Stimulated activated CD4-positive, alpha-beta T cell treated with anti-CD3 and anti-CD28 coated beads, Interleukin-15, amount 100 ng/mL, for 1 hour (primary cell): ENCODE measurements at places on chromosomes 7 and 10.

DNA sequence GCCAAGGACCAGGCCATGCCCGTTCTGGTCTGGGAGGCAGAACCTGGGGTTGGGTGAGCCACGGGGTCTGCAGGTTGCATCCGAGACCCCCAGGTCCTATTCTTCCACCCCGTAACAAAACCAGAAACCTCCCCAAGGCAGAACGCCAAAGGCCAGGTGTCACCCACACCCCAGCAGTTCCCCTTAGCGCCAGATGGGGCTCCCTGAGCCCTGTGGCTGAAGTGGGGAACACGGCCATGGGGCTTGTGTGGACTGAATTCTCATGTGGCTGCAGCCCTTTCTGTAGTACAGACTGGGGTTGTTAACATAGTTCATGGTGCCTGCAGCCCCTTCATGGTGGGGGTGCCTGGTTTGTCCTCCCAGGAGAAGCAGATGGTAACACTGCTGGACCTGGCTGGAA lies 10.2 kb downstream of the BRI3 start:
- DNase-seq: no peak

- no peak for DNase-seq
Observed at GRCh38 chr10:120221873-120222485, 235.0 kb upstream of the PLPP4 start.

- no peak for DNase-seq
Observed at GRCh38 chr7:12422554-12423320, 19.1 kb upstream of the VWDE start.

- DNase-seq: no peak
Observed at GRCh38 chr10:74924251-74924963, 98.0 kb downstream of the KAT6B start.

DNA sequence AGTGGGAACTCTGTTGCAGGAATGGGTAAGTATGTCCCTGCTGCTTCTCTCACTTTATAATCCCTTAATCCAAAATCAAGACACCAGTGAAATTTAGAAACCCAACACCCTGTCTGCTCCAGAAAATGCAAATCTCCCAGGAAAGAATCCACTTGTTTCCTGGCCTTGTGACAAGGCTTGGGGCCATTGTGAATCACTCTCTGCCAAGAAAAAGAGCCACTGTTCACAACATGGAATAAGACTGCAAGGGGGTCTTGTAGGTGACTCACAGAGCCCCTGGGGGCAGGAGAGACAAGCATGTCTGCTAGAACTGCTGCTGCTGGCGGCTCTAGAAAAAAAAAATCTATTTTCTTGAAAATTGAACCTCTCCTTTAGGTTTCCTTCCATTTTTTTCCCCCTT lies 191.2 kb downstream of the SORCS1 start:
- DNase-seq: no peak

DNA sequence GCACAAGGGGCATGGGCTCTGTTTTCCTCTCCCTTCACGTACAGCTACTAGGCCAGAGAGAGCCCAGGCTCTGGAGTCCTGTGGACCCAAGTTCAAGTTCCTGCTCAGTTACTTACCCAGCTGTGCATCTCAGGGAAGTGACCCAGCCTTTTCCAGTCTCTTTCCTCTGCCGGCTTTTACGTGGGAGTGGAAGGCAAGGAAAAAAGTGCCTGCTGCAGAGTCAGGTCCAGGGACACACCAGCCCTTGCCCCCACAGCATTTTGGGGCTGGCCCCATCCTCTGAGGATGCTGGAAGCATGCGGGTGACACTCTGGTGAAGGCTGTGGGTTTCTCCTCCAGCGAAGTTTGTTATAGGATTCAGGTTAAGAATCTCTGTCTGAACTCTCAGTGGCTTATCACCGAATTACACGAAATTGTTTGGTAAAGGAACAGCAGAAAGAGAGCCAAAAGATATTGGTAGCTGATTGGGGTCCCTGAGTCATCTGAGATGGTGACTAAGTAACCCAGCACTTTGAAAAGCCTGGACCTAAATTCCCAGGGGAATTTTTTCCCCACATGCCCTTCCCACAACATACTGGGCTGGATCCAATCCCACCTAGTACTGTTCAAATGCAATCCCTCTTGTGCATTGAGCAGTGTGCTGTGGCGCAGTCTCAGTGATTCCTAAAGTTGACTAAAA lies 424.3 kb downstream of the RPS24 start:
- no peak for DNase-seq

DNA sequence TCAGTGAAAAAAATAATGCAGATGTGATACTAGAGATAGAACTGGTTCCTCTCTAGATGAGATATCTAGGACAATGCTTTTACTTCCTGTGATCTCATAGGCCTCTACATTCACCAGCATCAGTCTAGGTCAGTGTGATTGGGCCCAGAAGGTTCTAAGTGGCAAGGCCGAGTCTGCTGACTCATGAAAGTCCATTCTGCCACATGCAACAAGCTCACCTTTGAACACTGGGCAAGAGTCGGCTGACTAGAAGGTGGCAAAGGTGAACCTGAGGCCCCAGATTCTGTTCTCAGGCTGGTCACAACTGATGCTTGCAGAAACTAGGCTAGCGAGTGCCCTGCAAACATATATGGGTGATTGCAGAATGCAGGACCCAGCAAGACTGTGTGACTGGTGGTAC lies 105.7 kb upstream of the PLXNA4 start:
- DNase-seq: no peak

DNA sequence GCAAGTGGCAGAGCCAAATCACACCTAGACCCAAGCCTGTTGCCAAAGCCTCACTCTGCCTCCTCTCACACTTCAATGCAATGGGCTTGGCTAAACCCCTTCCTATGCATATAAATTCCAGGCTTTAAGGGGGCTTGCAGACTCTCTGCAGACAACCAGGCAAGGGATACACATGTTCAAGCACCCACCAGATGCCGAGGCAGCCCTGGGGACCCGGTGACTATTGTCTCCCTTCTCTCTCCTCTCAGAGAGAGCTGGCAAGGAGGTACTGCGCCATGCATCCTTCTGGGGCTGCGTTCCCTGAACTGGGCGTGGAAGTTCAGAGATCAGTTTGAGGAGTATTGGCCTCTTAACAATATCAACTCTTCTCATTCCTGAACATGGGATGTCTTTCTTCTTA lies 131.2 kb downstream of the ARHGAP22 start:
- no peak for DNase-seq

- no peak for DNase-seq
Observed at GRCh38 chr10:110516815-110517492, 19.2 kb downstream of the DUSP5 start.

- no peak for DNase-seq
Observed at GRCh38 chr10:3719024-3719843, 65.8 kb downstream of the KLF6 start.

GRCh38 chr10:48377751-48378530 lies 71.5 kb downstream of the MAPK8 start:
- DNase-seq: no peak
